ENCODE measurements at places on chromosomes 1 and 21.

- H3K4me3 ChIP-seq, result no peak overlapping the region
- H3K4me1 ChIP-seq, result no peaks in the 10 kb centered on the region
- peak; percentile 41 for DNase-seq
- H3K27ac ChIP-seq, result no peak overlapping the region
- no peaks in the 10 kb centered on the region for H3K36me3 ChIP-seq
- H3K27me3 ChIP-seq, result no peaks in the 10 kb centered on the region
Observed at GRCh38 chr1:29960156-29960755, 723.9 kb downstream of the PTPRU start.

GRCh38 chr1:205348554-205349487 lies 7.9 kb downstream of the KLHDC8A start:
- no peaks in the 10 kb centered on the region for H3K36me3 ChIP-seq
- no peak for DNase-seq
- H3K27ac ChIP-seq, result no peak overlapping the region
- no peak overlapping the region for H3K4me3 ChIP-seq

DNA sequence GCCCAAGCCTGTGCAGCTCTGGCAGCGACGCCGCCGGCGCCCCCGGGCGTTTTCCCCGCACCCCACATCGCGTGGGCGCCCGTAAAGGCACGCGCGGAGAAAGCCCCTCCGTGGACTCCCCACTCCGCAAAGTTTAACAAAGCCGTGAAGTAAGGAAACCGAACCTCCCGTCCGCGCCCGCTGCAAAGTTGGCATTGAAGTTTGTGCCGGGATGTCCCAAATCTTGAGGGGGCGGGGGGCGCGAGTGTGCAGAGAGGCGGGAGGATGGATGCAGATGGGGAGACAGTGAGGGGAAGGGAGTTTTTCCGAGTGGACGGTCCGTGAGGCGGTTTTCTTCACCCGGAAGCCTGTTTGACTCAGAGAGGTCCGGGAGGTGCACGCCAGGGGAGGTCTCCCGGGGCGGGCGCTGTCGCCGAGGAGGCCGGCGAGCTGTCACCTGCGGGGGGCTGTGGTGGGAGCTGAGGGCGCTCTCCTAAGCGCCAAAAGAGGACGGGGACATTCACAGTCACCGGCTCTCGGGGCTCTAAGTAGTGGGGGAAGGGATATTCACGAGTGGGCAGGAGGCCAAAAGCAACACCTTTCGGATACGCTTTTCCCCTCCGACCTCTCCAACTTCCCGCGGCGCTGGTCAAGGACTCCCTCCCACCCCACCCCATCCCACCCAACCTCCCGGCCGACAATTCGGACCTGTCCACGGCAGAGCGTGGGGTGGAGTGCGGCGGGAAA lies 1.3 kb downstream of the WLS start:
- no peaks in the 10 kb centered on the region for H3K27me3 ChIP-seq
- H3K4me1 ChIP-seq, result peaks cover 11% of the 10 kb centered on the region
- H3K27ac ChIP-seq, result peak overlapping the region; percentile 72
- no peaks in the 10 kb centered on the region for H3K36me3 ChIP-seq
- H3K4me3 ChIP-seq, result peak overlapping the region; percentile 70
- peak; percentile 85 for DNase-seq

- H3K27me3 ChIP-seq, result no peaks in the 10 kb centered on the region
- peaks cover 39% of the 10 kb centered on the region for H3K4me1 ChIP-seq
- no peaks in the 10 kb centered on the region for H3K36me3 ChIP-seq
Observed at GRCh38 chr1:90721210-90722194, 4.4 kb upstream of the BARHL2 start.

DNA sequence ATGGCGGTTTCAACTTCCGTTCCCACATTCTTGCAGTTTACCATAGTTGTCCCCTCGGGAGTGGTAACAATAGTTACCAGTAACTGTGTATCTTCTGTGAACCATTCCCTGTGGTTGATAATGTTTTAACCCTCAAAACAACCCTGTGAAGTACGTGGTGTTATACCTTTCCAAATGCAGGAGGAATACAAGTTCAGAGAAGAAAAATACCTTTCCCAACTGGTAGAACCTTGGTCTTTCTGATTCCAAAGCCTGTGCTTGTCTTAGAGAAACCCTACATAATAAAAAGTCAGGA lies 789 bp downstream of the BTF3L4 start:
- H3K4me3 ChIP-seq, result peak overlapping the region; percentile 81
- H3K4me1 ChIP-seq, result peaks cover 34% of the 10 kb centered on the region
- no peak for DNase-seq
- peaks cover 19% of the 10 kb centered on the region for H3K36me3 ChIP-seq
- no peaks in the 10 kb centered on the region for H3K27me3 ChIP-seq
- H3K27ac ChIP-seq, result peak overlapping the region; percentile 93

DNA sequence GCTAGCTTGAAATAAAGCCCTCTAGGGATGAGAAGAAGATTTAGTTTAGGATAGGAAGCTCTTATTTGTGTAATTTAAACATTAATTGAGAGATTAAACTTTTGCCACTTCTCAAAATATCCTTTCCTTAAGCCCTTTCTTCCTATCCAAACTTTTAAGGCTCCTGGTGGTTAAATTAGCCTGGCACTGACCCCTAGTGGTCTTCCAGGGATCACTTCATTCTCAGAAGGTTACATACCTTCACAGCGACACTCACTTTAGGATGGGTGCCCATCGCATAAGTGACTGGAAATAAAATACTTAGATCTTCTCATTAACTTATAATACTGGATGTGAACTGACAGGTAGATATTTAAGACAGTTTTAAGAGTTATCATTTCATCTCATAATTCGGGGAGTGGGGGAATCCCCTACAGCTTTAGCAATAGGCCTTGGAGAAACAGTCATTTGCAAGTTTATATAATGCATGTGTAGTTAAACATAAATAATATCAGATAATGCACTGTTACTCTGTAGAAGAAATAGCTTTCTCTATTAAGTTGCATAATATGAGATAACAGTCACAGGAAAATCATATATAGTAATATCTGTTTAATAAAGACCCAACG lies 7.4 kb downstream of the LHX9 start:
- no peak for DNase-seq
- no peaks in the 10 kb centered on the region for H3K36me3 ChIP-seq

- DNase-seq, result no peak
- H3K27ac ChIP-seq, result peak within 1 kb of the TSS; percentile 81
- H3K4me3 ChIP-seq, result peak within 1 kb of the TSS; percentile 53
- no peaks in the 10 kb centered on the region for H3K27me3 ChIP-seq
- H3K4me1 ChIP-seq, result peaks cover 18% of the 10 kb centered on the region
Observed at GRCh38 chr1:156816561-156817328, at the start of gene SH2D2A. TSS of gene SH2D2A (minus strand) at chr1:156816848. CDS start at chr1:156816708, 140 bp downstream.

- no peak for DNase-seq
- no peak overlapping the region for H3K27ac ChIP-seq
- no peak overlapping the region for H3K4me3 ChIP-seq
- no peaks in the 10 kb centered on the region for H3K36me3 ChIP-seq
- no peaks in the 10 kb centered on the region for H3K4me1 ChIP-seq
- no peaks in the 10 kb centered on the region for H3K27me3 ChIP-seq
Observed at GRCh38 chr1:224989615-224990014, 60.1 kb downstream of the DNAH14 start.

GRCh38 chr1:145995148-145995881 lies 1.1 kb downstream of the TXNIP start:
- H3K27me3 ChIP-seq, result no peaks in the 10 kb centered on the region
- H3K4me1 ChIP-seq, result peaks cover 53% of the 10 kb centered on the region
- H3K4me3 ChIP-seq, result peak overlapping the region; percentile 89
- peak overlapping the region; percentile 96 for H3K27ac ChIP-seq
- peak; percentile 16 for DNase-seq
- peaks cover 34% of the 10 kb centered on the region for H3K36me3 ChIP-seq

GRCh38 chr1:116677474-116678062 lies 10.0 kb upstream of the IGSF3 start:
- DNase-seq, result no peak
- no peak overlapping the region for H3K27ac ChIP-seq
- H3K36me3 ChIP-seq, result no peaks in the 10 kb centered on the region

- H3K4me1 ChIP-seq, result no peaks in the 10 kb centered on the region
- no peak for DNase-seq
- H3K4me3 ChIP-seq, result no peak overlapping the region
- no peaks in the 10 kb centered on the region for H3K27me3 ChIP-seq
Observed at GRCh38 chr21:29810871-29811270, 128.9 kb downstream of the GRIK1 start.

- H3K27me3 ChIP-seq, result no peaks in the 10 kb centered on the region
- H3K4me1 ChIP-seq, result no peaks in the 10 kb centered on the region
- no peak overlapping the region for H3K4me3 ChIP-seq
- no peak overlapping the region for H3K27ac ChIP-seq
- no peaks in the 10 kb centered on the region for H3K36me3 ChIP-seq
Observed at GRCh38 chr1:22845398-22845935, 127.2 kb downstream of the LACTBL1 start.

- H3K27me3 ChIP-seq, result no peaks in the 10 kb centered on the region
- H3K36me3 ChIP-seq, result no peaks in the 10 kb centered on the region
- H3K27ac ChIP-seq, result no peak overlapping the region
- H3K4me3 ChIP-seq, result no peak overlapping the region
- H3K4me1 ChIP-seq, result no peaks in the 10 kb centered on the region
Observed at GRCh38 chr1:242723044-242723716, 198.7 kb upstream of the PLD5 start.

GRCh38 chr1:63615768-63616420 lies 22.7 kb downstream of the PGM1 start:
- H3K27me3 ChIP-seq, result no peaks in the 10 kb centered on the region
- no peak for DNase-seq
- peaks cover 24% of the 10 kb centered on the region for H3K4me1 ChIP-seq
- H3K4me3 ChIP-seq, result no peak overlapping the region
- no peaks in the 10 kb centered on the region for H3K36me3 ChIP-seq
- H3K27ac ChIP-seq, result no peak overlapping the region

DNA sequence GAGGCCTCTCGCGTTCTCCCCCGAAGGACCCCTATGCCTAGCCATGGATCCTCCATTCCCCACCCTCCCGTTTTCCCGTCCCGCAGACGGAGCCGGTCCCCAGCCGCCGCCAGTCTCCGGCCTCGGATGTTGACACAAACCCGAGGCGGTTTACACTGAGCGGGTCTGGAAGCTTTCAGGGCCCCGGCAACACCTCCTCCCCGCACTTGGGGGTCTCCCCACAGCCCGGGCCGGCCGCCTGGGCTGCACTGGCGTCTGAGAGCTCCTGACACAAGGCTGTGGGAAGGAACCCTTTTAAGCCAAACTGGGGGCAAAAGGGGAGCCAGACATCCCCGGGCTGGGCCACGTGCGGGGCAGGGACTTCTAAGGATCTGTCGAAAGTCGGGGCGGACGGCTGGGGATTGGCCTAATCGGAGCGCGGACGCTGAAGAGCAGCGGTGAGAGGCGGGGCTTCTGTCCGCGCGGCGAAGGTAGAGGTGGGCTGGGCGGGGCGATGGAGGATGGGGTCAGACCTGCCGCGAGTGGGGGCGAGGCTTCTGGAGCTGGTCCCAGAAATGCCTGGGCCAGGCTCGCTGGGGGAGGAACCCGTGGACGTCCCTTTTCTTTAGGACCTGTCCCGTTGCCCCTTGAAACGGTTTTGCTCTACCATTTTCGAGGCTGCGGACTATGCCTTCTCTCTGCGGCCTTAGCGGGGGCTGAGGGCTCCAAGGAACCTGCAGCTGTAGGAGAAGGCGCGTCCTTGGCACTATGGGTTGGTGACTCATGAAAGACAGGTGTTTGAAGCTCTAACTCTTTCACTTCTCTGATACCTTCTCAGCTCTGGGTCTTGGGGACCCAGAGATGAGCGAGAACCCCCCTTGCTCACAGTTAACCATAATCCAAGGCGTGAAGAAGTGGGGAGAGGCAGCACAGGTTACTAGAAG lies 1.2 kb upstream of the HPCAL4 start:
- peak; percentile 87 for DNase-seq
- H3K4me3 ChIP-seq, result peak overlapping the region; percentile 51
- peaks cover 10% of the 10 kb centered on the region for H3K27me3 ChIP-seq
- H3K27ac ChIP-seq, result no peak overlapping the region
- H3K4me1 ChIP-seq, result peaks cover 26% of the 10 kb centered on the region

DNA sequence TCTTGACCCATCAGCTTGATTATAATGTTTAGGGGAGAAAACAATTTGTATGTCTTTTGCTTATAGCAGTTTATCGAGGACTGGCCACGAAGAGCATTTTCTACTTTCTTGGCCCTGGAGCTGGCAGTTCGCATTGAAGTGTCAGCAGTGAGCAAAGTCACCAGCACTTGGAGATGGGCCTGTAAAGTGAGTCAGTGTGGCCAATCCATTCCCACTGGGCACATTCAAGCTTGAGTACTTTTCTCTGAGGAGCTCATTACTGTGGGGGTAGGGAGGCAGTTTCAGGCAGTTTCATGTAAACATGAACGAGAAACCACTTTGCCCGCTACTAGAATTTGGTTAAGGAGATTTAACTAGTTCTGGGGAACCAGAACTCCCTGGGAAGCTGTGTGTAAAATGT lies 164.8 kb downstream of the PRDM2 start:
- no peak overlapping the region for H3K27ac ChIP-seq
- H3K4me1 ChIP-seq, result no peaks in the 10 kb centered on the region
- H3K27me3 ChIP-seq, result no peaks in the 10 kb centered on the region
- no peaks in the 10 kb centered on the region for H3K36me3 ChIP-seq

GRCh38 chr1:31575369-31576140 lies 760 bp upstream of the TINAGL1 start:
- no peaks in the 10 kb centered on the region for H3K36me3 ChIP-seq
- H3K27ac ChIP-seq, result peak overlapping the region; percentile 90
- peaks cover 50% of the 10 kb centered on the region for H3K4me1 ChIP-seq
- H3K27me3 ChIP-seq, result no peaks in the 10 kb centered on the region

- H3K36me3 ChIP-seq, result no peaks in the 10 kb centered on the region
- H3K27me3 ChIP-seq, result no peaks in the 10 kb centered on the region
- H3K4me1 ChIP-seq, result no peaks in the 10 kb centered on the region
- H3K27ac ChIP-seq, result no peak overlapping the region
- no peak overlapping the region for H3K4me3 ChIP-seq
- DNase-seq, result no peak
Observed at GRCh38 chr1:53359225-53359933, 31.5 kb upstream of the LRP8 start.

DNA sequence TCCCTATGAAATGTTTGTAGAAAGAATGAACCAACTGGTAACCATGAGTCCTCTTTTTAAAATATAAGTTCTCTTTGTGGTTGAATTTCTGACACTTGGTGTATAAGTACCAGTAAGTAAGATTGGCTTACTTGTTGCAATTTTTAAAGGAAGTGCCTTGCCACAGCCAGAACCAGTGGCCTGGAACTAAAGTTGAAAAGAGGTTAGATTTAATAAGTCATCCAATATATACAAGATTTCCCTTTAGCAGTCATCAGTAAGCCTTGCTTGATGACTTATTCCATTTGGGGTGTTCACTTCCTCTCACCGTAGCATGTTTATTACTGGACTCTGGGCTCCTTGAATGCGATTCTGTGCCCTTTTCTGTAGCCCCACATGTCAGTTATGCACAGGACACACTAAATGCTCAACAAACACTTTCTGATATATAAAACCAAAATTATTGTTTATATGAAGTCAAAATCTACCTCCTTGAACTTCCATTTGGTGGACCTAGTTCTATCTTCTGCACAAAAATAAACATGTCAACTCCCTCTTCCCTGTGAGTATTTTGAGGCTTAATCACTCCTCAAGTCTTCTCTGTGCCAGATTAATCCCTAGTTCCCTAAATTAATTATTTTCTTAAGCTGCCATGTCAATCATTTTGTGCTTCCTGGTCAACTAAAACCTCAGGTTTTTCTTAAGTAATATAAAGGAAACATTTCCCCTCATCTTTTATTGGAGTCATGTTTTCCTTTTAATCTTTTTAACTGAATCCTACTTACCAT lies 218.1 kb downstream of the ST6GALNAC3 start:
- H3K36me3 ChIP-seq, result no peaks in the 10 kb centered on the region
- no peak overlapping the region for H3K4me3 ChIP-seq
- no peaks in the 10 kb centered on the region for H3K27me3 ChIP-seq
- no peaks in the 10 kb centered on the region for H3K4me1 ChIP-seq
- no peak overlapping the region for H3K27ac ChIP-seq

GRCh38 chr1:218660678-218661053 lies 315.5 kb downstream of the TGFB2 start:
- no peaks in the 10 kb centered on the region for H3K36me3 ChIP-seq
- no peak overlapping the region for H3K27ac ChIP-seq
- no peaks in the 10 kb centered on the region for H3K4me1 ChIP-seq
- H3K4me3 ChIP-seq, result no peak overlapping the region

Measured in upper lobe of left lung (tissue), 6 donors.